ENCODE measurements at places on chromosomes 3 and 15.

GRCh38 chr3:184633237-184633579 lies 71.6 kb downstream of the EPHB3 start:
- DNase-seq = no peak

- peak; percentile 26 for DNase-seq
Measured at GRCh38 chr3:33186524-33187367, 31.9 kb downstream of the SUSD5 start.

GRCh38 chr15:37055481-37055880 lies 44.9 kb downstream of the MEIS2 start:
- no peak for DNase-seq

DNA sequence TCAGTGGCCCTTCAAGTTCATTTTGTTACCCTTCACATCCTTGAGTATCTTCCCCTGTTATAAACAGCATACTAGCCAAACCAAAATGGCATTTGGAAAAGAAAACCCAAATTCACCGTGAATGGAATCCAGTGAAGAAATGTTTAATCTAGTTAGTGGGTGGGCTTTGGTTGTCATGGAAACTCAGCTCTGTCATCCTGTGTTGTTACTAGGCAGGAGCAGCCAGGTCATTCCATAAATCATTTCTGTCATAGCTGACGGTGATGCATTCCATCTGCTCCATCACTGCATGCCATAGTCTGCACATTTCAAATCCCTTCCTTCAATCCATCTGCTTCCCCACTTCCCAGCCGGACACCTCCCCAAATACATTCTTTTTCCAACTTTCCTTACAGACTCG lies 140.4 kb upstream of the CGNL1 start:
- peak; percentile 54 for DNase-seq

- DNase-seq = no peak
Measured at GRCh38 chr3:138845181-138845601, 10.5 kb upstream of the PIK3CB start.

DNA sequence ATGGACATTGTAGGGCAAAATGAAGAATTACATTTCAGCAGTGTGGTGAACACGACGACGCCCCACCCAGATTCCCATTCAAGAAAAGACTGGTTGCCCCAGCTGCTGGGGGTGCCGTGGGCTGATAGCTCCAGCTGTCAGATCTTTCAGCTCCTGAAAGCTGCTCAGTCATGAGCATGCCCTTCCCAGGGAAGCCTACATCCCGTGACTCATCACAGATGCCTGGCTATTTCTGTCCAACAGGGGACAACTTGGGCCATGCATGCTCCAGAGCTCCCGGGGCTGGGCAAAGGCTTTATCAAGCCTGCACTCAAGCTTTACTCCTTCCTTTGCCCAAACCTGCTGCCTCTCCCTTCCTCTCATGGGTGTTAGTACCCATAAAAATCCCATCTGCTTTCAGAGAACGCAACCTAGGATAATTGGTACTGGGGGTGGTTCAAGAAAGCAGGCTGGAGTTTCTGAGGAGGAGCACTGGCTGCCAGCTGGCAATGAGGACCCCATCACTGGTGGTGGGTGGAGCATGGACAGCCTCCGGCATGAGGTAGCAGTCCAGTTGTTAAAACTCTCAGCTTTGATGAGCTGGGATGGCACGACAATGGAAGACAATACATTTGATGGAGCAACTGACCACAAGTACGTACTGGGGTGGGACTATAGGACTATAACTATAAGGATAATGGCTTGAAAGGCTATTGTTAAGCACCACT lies 16.4 kb upstream of the ST8SIA2 start:
- DNase-seq = peak; percentile 61

GRCh38 chr3:98359993-98360675 lies 6.5 kb downstream of the OR5K4 start:
- DNase-seq = no peak

GRCh38 chr15:77895742-77896141 lies 181.8 kb downstream of the TBC1D2B start:
- no peak for DNase-seq

GRCh38 chr3:197394464-197395321 lies 96.3 kb upstream of the DLG1 start:
- DNase-seq = peak; percentile 94

DNA sequence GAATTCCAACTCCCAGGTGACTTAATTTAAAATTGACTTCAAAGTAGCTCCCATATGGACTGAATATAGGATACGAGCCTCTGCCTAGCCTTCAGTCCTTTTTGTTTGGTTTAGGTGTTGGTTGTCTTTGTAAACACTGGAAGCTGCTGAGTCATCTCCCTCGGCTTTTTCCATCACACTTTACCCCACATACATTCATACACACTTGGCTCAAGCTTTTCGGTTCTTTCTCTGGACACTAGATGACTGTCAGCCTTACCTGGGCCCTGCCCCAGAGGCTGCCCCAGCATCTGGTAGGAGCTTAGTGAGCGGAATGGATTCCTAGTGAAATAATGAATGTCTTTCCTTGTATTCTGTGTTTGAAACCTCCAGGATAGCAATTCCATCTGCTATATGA lies 201.5 kb upstream of the IL12A start:
- peak; percentile 42 for DNase-seq

DNA sequence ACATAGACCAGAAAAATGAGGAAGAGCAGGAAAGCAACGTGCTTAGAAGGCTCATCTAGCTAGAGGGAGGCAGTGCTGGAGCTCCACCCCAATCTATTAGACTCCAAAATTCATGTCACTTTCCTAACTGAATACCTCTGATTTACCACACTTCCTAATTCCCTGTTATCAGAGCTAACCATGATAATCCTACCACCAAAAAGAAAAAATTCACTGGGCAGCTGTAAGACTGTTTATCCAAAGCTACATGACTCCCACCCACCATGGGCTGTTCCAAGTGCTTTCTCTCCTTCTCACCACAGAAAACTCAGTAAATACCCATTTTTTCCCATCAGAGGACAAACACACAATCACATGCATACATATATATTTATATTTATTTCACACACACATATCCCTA lies 479.5 kb upstream of the WNT5A start:
- no peak for DNase-seq

DNA sequence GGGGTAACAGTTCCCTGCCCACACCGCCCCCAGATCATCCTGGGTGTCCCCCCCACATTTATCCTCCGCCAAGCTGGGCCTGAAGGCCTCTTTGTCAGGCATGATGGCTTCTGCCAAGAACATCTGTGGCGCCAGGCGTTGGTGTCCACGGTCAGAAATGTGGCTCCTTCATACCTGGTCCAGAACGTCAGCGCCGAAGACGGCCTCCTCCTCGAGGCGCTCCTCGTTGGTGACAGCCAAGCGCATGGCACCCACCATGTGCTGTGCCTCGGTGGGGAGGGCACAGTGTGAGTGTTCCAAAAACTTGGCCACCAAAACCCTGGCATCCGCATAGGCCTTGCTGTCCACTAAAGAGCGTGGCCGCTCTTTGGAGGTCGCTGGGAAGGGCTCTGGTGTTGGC lies 146.5 kb downstream of the NSMCE3 start:
- no peak for DNase-seq

GRCh38 chr15:49471733-49472132 lies 48.7 kb downstream of the FGF7 start:
- DNase-seq = no peak

GRCh38 chr15:35181538-35181937 lies 96.4 kb upstream of the NANOGP8 start:
- DNase-seq = no peak

GRCh38 chr15:51649659-51650521 lies 27.3 kb upstream of the DMXL2 start:
- peak; percentile 45 for DNase-seq

- DNase-seq = no peak
Measured at GRCh38 chr15:101578443-101578894, 73.7 kb downstream of the TM2D3 start.

- DNase-seq = peak; percentile 75
Measured at GRCh38 chr15:56244038-56244810, 545 bp upstream of the RFX7 start.

GRCh38 chr3:42957573-42957972 lies 21.5 kb upstream of the GASK1A start:
- no peak for DNase-seq

- no peak for DNase-seq
Measured at GRCh38 chr3:179791793-179792192, 139.0 kb downstream of the USP13 start.

DNA sequence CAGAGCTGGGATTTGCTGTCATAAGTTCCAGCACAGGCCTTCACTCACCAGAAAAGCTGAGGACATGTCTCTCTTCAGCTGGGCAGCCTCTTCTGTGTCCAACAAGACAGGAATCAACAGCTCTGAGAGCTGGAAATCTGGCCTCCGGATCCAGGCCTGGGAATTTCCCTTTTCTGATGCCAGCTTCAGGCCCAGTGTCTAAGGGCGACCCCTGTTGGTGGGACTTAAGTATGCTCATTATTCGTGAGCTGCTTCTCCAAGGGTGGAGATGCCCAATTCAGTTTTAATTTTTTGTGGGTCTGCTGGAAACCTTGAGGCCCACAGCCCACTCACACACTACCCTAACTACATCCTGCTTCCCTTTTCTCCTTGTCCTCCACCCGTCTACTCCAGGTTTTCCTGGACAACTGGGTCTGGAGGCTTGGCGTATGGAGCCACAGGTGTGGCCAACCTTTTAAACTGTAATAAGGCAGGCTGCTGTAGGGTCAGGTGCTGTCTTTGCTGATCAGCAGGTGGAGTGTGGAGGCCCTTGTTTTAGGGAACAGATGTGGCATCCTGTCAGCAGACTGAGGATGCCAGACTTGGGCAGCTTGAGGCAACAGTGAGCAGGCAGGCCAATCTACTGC lies 2.6 kb upstream of the CEMIP start:
- peak; percentile 76 for DNase-seq

- DNase-seq = no peak
Measured at GRCh38 chr3:52120556-52121463, 33.4 kb downstream of the POC1A start.

GRCh38 chr15:57683481-57683880 lies 23.0 kb upstream of the POLR2M start:
- no peak for DNase-seq

DNA sequence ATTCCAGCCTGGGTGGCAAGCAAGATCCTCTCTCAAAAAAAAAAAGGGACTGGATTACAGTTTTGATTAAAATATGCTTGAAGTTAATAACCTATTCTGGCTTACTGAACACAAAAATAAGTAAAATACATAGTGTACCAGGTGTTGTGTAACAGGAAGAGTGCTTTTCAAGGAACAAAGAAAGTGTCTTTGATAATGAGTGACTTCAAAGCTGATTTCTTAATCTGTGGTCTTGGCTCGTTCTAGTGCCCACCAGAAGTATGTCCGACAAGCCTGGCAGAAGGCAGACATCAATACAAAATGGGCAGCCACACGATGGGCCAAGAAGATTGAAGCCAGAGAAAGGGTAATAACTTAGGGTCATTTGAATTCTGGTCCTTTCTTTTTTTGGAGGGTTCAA lies 4.0 kb downstream of the RPL14 start:
- no peak for DNase-seq

- DNase-seq = no peak
Measured at GRCh38 chr3:29721789-29722188, 440.9 kb downstream of the RBMS3 start.

- DNase-seq = no peak
Measured at GRCh38 chr3:150133293-150133692, 162.6 kb upstream of the PFN2 start.

DNA sequence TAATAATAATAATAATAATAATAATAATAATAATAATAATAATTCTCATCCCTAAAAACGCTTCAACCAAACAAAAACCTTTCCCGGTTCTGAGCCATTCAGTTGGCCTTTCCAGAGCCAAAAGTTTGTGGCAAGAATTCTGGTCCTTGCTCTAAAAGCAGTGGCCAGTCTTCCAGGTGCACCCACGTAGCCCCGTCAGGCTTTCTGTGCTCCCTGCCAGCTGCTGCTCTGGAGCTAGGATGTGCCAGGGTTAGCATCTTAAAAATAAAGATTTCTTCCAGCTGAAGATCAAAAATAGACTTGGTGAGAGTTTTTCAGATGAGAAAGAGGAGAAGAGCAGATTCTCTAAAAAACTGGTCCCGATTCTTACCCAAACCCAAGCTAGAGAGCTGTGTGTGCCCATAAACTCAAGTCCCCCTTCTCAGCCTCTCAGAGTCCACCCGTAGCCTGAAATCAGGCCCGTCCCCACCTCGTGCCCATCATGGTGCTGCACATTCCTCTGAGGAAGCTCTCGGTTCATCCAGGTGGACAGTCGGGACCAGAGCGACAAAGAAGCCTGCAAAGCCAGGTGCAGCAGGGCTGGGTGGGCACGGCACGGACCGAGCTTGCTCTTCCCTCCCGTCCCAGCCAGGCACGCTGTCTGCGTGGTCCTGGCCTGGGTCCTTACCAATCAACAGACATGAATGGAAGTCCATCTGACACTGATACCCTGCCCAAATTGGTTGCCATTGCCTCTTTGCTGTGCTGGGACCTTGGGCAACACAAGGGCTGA lies 155.6 kb downstream of the LRRC28 start:
- DNase-seq = no peak

Measured in urothelium cell line (cell line).